ENCODE measurements at places on chromosomes 12 and 14.

GRCh38 chr14:32329146-32329545, at the start of gene AKAP6:
TSS of gene AKAP6 (plus strand) at chr14:32329298. CDS start at chr14:32433494, 104,196 bp downstream.
- DNase-seq: no peak

DNA sequence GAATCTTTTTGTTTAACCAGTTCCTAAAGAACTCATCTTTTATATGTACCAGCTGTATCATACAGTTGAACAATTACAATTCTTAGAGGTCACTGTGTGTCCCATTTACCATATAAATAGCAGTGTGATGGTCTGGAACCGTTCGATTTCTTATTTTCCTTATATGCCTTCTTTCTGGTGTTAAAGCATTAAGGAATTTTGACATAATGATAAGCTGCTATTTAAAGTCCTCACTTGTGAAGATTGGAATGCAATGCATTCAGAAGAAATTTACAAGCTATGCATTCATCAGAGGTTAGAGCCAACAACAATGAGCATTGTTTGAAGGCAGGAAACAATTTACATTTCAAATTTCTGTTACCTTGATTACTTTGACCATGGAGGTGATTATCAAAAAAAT, 80.0 kb upstream of the PRICKLE1 start:
- DNase-seq: no peak

GRCh38 chr14:104985675-104986486, at the start of gene CLBA1:
TSS of gene CLBA1 (plus strand) at chr14:104985788. CDS start at chr14:104986432, 644 bp downstream.
- DNase-seq: peak; percentile 77

- DNase-seq: no peak
Observed at GRCh38 chr14:26548406-26548805, 49.4 kb downstream of the NOVA1 start.

GRCh38 chr14:85416771-85417170, 113.2 kb upstream of the FLRT2 start:
- no peak for DNase-seq

- DNase-seq: no peak
Observed at GRCh38 chr14:30884901-30885300, 10.5 kb downstream of the COCH start.

GRCh38 chr14:50573862-50574261, 13.9 kb downstream of the ATL1 start:
- DNase-seq: no peak

GRCh38 chr12:47773062-47773857, at the start of gene SLC48A1:
TSS of gene SLC48A1 (plus strand) at chr12:47773238. CDS start at chr12:47773305, 67 bp downstream.
- DNase-seq: peak; percentile 53

DNA sequence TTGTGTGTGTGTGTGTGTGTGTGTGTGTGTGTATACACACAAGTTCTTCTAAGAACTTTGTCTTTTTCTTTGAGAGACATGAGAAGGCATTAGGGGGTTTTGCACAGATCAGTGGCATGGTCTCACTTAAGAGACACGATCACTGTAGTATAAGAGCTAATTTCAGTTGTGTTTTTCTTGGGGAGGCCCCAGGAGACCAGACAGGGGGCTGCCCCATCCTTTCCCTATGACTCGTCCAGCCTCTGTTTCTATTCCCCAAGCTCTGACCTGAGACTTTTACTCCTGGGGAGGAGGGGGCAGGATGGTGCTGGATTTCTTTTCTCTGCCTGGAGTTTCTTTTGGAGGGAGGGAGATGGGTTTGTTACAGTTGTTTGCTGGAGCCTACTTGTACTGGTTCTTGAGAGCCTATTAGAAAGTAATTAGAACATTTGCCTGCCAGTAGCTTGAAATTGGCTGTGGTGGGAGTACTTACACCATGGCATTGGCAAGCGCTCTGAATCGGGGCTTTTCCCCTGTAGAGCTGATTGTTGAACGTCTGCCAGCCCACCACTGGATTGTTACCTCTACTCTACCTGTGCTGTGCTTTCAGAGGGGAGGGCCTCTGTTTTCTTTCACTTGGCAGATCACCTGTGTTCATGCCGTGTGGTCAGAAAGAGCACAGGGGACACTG, 109.5 kb downstream of the TSPAN9 start:
- no peak for DNase-seq

DNA sequence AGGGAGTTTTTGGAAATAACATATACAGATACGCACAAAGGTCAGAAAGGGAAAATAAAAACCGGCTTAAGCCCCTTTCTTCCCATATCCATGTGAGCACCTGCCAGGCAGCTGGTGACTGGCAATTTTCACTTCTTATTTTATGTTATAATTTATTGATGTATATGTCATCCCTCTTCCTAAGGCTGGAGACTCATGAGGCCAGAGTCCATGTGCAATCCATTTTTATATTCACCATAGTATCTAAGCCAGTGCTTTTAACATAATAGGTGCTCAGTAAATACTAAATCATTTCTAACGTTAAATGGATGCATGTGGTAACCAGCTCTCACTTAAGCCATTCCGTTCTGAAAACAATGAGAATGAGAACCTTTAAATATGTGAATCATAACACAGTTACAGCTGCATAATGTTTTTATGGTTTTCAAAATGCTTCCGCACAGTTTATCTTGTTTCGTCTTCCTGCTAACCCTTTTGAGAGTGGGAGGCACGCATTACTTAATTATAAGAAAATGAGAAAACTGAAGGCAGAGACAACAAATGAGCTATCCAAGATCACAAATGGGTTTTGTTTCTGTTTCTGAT, 178.3 kb downstream of the CACNA1C start:
- no peak for DNase-seq

DNA sequence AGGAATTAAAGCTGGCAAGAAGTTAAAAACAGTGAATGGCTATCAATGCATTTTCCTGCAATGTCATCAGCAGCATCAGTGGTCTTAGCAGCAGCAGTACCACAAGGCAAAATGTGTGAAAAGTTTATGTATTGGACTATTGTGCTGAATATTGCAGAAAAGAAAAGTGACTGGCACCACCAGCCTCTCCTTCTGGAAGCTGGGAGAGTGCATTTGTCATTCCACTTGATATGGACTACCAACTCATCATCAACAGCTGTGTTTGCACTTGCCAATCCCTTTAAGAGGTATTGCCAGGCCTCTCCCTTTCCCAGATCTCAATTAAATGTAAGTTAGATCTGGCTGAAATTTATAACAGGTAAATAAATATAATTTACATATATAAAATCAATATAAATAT, 151.0 kb upstream of the GZMB start:
- DNase-seq: no peak

- no peak for DNase-seq
Observed at GRCh38 chr14:99574099-99574880, 29.7 kb downstream of the CCDC85C start.

DNA sequence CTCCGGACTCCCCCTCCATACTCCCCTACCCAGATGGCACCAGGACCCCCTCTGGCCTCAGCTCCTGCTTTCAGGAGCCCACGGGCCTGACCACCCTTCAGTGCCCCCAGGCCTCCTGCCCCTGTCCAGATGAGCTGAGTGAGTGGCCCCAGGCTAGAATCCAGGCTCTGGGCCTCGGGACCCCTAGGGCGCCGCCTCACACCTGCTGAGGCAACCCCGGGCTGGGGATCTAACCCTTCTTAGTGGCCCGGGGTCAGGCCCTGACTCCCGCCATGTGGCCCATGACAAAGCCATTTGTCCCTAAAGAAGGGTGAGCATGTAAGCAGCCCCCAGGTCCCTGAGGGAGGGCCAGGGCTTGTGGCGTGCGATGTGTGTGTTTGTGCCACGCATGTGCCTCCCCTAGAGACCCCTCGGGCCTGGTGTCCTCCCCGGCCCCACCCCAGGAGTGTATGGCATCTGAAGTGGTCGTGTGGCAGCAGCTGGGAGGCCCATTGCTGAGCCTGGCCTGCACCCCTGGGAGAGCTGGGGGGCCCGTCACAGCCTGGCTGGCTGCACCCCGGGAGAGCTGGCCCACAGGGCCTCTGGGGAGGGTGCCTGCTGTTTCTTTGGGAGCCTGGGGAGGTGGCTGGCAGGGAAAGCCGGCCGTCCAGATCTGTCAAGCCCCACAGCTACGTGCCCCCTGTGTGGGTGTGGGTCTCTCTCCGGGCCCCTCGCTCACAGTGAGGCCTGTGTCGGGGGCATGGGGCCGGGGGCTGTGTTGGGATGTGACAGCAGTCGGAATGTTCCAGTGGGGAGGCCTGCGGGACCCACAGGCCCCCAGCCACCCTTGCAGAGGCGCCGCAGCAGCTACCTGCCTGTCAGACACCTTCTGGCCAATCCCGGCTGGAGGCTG, 7.8 kb downstream of the FBRSL1 start:
- no peak for DNase-seq

DNA sequence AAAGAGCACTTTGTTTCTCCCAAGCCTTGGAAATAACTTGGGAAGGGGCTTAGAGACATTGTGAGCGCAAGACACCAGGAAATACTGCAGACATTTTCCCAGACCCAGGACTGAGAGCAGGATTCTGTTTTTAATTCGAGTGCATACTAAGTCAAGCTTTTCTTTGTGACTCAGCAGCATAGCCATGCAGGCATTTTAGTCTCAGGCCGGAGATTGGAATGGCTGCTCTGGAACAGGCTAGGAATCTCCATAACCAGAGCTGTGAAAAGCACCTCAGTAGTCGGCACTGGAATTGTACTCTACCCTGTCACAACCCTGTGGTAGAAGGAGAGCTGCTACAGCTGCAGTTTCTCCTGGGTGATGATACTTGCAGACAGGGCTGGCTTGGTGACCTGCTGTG, 28.9 kb upstream of the GARIN6 start:
- no peak for DNase-seq

DNA sequence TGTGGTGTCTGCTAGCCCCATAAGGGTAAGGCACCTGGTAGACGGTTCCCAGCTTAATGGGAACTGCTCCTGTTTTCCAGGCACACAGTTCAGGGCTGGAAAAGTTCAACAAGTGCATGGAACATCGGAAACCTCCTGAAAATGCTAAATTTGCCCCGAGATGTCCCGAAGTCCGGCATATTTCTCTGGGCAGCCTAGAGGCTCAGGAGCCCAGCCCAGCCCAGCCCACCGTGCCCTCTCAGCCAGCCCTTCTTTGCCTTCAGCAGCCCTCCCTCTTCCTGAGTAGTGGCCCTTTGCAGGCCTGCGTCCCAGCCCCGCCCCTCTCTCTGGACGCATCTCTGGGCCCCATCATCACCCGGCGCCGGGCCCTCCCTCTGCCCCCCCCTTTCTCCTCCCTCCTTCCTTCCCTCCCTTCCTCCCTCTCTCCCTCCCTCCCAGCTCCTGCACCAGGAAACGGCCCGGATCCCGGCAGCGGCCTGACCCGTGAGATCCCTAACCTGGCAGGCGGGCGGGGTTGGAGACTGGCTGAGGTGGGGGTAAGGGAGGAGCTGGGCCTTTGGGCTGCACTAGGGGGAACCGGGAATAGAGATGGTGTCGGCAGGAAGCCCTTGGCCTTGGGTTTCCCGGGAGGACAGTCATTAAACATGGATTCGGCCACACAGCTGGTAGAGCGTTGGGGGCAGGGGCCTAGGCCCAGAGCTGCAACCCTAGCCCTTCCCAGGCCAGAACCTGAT, at the start of gene BCL2L2:
Gene BCL2L2, plus strand, starts transcription at position 422 of the 734 bp plus-strand sequence. CDS start 935 bp downstream, outside the sequence.
- no peak for DNase-seq

- DNase-seq: no peak
Observed at GRCh38 chr14:100910888-100911664, 7.6 kb upstream of the RTL1 start.

- no peak for DNase-seq
Observed at GRCh38 chr14:84252706-84253105, 1277.2 kb upstream of the FLRT2 start.

- no peak for DNase-seq
Observed at GRCh38 chr12:55925870-55926737, 1.6 kb downstream of the PYM1 start.

DNA sequence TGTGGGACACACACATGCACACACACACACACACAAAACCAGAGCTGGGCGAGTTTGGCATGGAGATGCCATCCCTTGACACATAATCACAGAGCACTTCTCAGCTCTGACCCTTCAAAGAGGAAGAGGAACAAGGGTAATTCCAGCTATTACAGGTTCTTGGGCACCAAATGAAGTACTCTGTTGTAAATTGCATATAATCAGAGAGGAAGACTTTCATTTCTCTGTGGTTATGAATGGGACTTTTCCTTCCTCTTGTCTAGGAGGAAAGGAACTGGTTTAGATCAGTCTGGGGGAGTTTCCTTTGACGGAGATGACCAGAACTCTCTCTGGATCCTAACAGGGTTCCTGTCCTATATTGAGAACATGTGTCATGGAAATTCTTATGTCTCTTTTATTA, 26.4 kb upstream of the FGF6 start:
- no peak for DNase-seq

DNA sequence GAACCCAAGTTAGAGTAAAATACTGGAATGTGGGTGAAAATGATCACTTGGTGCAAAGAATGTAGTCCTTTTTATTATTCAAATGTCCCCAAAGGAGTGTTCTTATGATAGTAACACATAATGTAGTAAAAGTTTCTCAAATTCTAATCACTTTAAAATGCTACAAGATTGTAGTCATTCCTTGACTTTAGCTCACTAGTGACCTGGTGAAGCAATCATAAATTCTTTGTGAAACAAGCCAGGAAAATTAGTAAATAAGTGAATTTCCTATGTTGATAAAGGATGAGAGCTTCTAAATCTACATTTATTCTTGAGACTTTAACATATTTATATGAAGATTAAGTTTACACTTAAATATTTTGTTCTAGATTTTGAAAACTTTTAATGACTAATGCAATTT, 30.7 kb upstream of the SLC17A8 start:
- no peak for DNase-seq

GRCh38 chr14:104460791-104461651, 118.5 kb upstream of the C14orf180 start:
- DNase-seq: no peak

GRCh38 chr12:51823875-51824565, 24.5 kb downstream of the FIGNL2 start:
- no peak for DNase-seq

DNA sequence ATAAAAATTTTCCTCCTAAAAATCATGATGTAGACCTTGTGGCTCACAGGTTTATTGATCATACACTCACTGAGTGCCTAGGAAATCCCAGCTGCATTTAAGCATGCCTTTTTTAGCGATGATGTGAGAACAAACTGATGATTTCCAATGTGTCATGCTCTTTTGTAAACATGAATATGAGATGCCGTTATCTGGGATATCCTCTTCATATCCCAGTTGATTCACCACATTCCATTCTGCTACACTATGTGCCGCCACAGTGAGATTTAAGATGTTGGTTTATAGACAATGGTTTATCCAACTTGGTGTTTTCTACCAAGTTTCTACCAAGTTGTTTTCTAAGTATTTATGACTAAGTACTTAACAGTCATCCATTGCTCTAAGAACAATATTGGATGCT, 5.2 kb downstream of the OR4E1 start:
- DNase-seq: no peak

- no peak for DNase-seq
Observed at GRCh38 chr12:101181776-101182175, 28.3 kb downstream of the SLC5A8 start.

DNA sequence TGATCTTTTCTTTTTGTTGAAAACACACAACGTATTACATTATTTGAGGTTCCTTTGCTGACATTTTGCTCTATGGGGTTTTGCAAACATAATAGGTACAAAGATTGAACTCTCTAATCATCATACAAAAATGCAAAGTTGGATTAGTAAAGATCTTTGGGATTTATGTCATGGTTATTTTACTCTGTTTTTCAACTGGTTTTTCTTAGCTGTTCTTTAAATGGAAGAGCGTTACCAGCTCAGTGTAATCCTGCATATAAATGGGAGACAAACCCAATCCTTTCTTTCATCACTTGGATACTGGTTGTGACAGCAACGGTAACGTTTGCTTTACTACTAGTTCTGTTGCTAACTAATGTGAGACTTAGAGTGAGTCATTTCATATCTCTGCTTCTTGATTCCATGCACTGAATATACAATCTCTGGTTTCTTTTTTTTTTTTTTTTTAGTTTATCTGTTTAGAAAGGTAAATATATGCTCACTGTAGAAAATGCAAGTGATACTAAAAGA, 104.9 kb upstream of the NOVA1 start:
- no peak for DNase-seq

- DNase-seq: no peak
Observed at GRCh38 chr12:50508414-50508813, 3.6 kb downstream of the DIP2B start.
